Stimulated activated CD4-positive, alpha-beta T cell treated with anti-CD3 and anti-CD28 coated beads, Interleukin-15, amount 100 ng/mL, for 1 hour (primary cell): ENCODE measurements at places on chromosomes 6 and 20.

GRCh38 chr6:158769771-158770432, 49.3 kb downstream of the EZR start:
- no peak for DNase-seq

GRCh38 chr20:54044156-54044555, 26.2 kb downstream of the BCAS1 start:
- no peak for DNase-seq

DNA sequence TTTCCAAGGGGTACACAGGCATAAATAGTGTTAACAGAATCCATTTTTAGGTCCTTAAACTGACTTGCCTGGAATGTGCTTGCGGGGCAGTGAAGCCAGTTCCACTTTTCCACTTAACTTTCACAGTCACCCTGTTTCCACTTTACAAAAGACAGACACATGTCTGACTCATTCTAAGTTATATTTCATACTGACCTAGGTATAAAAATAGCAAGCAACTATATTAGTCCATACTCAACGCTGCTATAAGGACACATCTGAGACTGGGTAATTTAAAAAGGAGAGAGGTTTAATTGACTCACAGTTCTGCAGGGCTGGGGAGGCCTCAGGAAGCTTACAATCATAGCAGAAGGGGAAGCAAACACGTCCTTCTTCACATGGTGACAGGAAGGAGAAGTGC, 88.2 kb downstream of the MTFR2 start:
- DNase-seq = no peak

DNA sequence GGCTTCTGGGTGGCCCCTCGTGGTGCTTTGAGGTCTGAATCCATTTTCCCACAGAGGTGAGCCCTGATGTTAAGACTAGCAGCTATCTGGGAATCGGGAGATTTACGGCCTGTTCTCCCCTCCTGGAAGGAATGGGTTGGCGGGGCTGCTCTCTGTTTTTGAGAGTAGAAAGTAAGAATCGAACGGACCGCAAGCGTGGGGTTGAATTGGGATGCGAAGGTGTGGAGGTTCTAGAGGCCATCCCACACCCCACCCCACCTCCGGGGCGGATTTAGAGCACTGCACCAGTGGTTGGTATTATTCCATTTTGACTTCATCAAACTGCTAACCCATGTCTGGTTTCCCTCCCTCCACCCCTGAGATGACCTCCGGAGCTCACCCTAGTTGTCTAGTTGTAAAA, 11.5 kb downstream of the PYGB start:
- DNase-seq = no peak

- no peak for DNase-seq
Measured at GRCh38 chr6:105493736-105494135, 90.9 kb upstream of the PREP start.

GRCh38 chr6:90583179-90583835, 3.6 kb downstream of the MAP3K7 start:
- no peak for DNase-seq

DNA sequence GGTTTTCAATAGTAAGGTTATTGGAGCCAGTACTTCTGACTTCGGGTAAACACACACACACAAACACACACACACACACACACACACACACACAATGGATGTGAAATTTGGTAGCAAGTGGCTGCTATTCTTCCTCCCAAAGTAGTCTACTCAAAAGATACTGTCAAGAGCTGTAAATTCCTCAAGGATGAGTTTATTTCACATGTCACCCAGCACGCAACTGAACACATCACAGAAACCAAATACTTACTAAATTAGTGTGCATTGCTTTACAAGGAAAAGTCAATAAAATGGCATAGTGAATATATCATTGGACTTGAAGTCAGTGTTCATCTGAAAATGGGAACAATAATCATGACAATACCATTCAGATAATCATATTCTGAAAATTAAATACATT, 32.9 kb downstream of the MMUT start:
- no peak for DNase-seq

GRCh38 chr20:62534526-62535221, 58.9 kb upstream of the GATA5 start:
- DNase-seq = no peak

DNA sequence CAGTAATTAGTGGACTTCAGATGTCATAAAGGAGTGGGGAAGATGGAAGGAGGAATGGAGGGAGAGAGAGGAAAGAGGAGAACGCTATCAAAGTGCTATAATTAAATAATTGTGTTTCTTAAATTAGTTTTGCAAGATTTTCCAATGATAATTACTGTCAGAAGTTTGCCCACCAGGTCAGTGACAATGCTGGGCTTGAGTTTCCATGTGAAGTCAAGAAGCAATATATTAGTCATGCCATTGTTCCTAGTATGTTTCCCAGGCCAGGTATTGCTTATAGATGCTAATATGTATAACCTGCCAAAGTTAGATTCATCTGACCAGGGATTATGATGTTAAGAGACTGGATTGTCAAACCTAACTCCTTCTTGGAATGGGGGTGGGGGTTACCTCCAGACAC, 131.9 kb downstream of the GJA10 start:
- no peak for DNase-seq

DNA sequence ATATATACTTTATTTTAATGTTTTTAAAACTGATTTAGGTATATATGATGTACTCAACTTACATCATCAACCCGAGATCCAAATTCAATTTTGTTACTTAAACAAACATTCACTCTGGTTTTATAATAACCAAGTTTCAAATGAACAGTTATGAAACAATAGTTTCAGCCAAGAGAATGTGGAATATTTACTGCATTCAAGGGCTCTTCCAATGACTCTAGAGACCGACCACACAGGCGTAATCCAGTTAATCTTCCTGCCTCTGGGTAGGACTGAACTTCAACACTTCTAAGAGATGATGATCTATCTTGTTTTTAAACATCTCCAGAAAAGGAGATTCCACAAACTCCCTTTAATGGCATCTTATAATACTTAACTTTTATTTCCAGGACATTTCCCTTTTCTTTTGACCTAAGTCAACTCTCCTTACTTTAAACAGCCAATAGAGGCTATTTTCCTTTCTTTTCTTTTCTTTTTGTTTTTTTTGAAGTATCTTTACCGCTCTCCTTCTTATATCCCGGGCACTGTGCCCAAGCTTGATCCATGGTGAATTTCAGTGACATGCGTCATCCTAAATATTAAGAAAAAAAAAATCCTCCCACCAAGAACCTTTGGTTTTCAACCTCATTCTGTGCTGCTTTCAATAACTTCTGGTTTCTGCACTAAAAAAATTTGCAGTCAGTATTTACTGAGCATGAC, 110.1 kb downstream of the KIF13A start:
- DNase-seq = no peak

DNA sequence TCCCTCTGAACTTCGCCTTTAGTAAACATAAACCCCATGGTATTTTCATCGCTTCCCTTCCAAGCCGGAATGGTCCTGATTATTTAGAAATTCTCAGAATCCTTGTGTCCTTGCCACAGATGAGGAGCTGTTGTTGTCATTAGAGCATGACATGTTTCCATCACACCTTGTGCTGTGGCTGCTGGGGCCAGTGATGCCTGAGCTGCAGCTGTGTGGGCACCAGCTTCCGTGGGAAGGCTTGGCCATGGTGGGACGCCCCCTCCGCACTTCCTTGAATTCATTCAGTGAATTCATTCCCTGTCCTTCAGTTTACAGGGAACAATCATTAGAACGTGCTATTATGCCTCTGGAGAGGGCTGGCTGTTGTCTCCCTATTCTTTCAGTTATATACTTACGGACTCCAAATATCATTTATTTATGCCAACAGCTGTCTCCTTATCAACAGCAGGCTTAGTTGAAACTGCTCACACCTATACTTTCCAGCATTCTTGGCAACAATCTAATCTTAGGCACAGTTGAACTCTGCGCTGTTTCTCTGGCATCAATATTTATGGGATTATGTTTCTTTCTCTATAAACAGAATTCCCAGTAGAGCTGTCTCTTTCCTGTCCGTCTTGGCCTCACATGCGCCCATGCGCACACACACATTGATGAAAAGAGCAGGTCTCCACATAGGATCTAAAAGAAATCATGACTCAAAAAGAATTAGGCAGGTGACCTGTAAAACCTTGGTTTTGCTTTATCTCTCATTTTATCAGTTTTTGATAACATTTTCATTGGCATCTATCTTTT, 9.0 kb downstream of the ADGRF1 start:
- DNase-seq = no peak

- DNase-seq = no peak
Measured at GRCh38 chr6:80932359-80932758, 820.1 kb downstream of the TENT5A start.

- no peak for DNase-seq
Measured at GRCh38 chr6:112235956-112236355, 18.4 kb downstream of the LAMA4 start.

DNA sequence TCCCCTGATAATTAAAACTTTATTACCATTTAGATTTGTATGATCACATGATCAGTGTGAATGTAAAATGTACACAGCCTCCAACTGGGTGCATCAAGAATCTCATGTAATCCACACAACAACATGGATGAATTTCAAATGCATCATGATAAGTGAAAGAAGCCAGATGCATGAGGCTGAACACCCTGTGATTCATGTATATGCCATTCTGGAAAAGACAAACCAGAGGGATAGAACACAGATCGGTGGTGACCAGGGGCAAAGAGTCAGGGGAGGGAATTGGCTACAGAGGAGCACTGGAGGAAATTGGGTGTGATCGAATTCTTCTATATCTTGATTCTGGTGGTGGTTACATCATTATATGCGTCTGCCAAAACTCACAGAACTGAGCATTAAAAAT, 170.7 kb upstream of the SLC24A3 start:
- no peak for DNase-seq

GRCh38 chr20:24991897-24992486, 559 bp downstream of the APMAP start:
- no peak for DNase-seq

DNA sequence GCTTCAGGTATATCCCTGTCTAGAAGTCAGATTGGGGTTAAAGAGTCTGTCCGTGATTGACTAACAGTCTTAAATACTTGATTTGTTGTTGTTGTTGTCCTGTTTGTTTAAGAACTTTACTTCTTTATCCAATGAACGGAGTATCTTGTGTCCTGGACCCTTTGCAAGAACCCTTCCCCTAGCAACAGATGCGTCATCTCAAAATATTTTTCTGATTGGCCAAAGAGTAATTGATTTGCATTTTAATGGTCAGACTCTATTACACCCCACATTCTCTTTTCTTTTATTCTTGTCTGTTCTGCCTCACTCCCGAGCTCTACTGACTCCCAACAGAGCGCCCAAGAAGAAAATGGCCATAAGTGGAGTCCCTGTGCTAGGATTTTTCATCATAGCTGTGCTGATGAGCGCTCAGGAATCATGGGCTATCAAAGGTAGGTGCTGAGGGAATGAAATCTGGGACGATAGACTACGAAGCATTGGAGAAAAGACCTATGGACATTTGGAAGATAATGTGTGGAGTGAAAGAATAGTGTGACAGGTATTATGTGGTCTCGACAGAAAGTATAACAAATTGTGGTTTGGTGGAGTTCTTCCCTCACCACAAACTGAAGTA, at the start of gene HLA-DRA:
TSS of gene HLA-DRA (plus strand) at position 286 of the 613 bp plus-strand sequence. CDS start at position 350, 64 bp downstream.
- no peak for DNase-seq

GRCh38 chr6:49646130-49646824, 9.6 kb upstream of the RHAG start:
- DNase-seq = no peak

DNA sequence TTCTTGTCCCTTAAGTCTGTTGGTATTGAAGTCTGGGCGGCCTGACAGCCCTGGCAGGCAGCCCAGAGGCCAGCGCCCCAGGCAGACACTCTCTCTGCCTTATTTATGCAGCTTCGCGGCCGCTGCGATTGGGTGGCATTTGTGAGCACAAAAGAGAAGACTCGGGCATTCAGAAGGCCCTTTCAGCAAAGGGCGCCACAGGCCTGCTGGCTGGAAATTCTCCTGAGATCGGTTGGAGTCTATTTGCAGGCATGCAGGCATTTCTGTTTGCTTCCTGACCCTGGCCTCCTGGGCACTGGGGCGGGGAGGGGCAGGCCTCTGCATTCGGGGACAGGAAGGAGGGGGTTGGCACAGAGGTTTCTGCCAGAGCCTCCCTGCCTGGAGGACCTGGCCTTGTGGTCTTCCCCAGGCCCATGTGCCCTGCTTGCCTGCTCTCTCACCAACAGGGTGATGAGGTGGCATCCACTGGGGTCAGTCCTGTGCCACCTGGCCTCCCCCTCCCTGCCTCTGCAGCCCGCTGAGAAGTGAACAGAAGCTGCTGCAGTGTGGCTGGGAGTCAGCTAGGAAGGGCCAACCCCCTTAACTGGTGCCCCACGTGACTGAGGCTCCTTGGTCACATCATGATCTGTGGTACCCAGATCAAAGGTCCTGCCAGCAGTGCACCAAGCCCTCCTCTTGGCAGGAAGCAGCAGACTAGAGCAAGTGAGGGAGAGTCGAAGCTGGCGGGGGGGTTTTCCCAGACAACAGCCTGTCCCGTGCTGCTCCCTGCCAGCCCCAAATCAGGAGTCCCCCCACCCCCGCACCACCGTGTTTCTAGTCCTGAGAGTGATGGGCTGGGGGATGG, 16.6 kb upstream of the CCDC167 start:
- DNase-seq = peak; percentile 82

DNA sequence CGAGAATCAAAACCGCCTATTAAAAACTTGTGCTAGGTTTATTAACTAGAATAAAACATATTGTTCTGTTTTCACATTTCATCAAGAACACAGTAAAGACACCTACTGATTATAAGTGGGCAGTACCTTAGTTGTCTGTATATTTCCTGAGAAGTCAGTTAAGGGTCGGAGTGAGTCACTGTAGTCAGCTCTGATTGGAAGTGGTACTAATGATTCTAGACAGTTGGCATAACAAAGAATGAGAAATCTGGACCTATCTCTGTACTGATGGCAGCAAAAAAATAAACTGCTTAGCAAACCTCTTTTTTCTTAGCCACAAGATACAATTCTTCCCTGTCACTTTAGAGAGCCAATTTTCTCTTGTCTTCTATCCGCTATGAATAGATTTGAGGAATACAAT, 387.3 kb upstream of the ADGRB3 start:
- no peak for DNase-seq

DNA sequence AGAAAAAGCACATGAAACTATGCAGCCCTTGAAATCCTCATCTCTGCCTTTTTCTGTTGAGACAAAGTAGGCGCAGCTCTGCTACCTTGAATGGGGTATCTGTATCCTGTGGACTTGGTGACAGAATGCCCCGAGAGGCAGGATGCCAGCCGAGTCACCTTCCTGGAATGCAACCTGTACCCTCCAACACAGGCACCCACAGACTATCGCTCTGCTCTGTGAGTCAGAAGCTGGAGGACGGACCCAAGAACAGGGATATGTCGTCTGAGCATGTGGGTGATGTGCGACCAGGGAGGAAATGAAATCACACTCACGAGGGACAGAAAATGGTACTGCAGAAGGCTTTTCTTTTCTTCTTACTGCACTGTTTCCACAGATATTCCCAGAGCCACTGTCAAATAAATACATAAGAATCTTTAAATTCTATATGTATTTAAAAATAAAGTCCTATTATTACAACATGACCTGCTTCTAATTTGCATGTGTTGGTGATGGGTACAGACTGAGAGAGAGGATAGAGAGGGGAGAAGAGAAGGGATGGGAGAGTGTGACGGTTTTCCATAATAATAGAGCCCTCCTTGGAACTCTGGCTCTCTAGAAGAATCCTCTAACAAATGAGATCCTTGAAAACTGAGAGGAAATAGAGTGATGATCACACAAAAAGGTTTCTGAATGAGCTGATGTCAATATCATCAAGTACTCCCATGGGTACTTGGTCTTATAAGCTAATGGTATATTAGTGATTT, 308.1 kb downstream of the FOXC1 start:
- DNase-seq = no peak
